ENCODE measurements at places on chromosomes 2 and 18. TPM values are rescaled to one million over a fixed set of nuclear protein-coding genes. Genes with fewer than 3 reads are reported as not detected.

Gene KIF1A
- total RNA-seq = not detected

Gene HJURP
- 0.31 TPM for total RNA-seq

Gene IL37
- total RNA-seq = not detected

Gene TUBA3E
- total RNA-seq = not detected

Gene TGFA
- 0.63 TPM for total RNA-seq

Gene LRRTM1
- not detected for total RNA-seq

Gene TSPYL6
- total RNA-seq = not detected

Gene NEU4
- 8.5 TPM for total RNA-seq

Gene ZNF892
- 1.2 TPM for total RNA-seq

Gene ABCB11
- total RNA-seq = 0.42 TPM

Gene REEP1
- total RNA-seq = 0.63 TPM

Gene RAX
- total RNA-seq = not detected

Gene SLC25A52
- total RNA-seq = 0.10 TPM

Gene TFCP2L1
- 0.10 TPM for total RNA-seq

Gene METAP1D
- total RNA-seq = 4.1 TPM

Gene LAPTM4A
- total RNA-seq = 90.9 TPM

Gene KIDINS220
- total RNA-seq = 62.2 TPM

Gene CCDC141
- 33.9 TPM for total RNA-seq

Gene SCYGR4
- not detected for total RNA-seq

Gene DRC1
- not detected for total RNA-seq

Gene ZEB2
- 511 TPM for total RNA-seq

Gene CYTIP
- 766 TPM for total RNA-seq

Gene SRSF7
- total RNA-seq = 244 TPM

Gene TTN
- 47.6 TPM for total RNA-seq

Gene ACVR1C
- 4.1 TPM for total RNA-seq

Gene CCL20
- 130 TPM for total RNA-seq

Gene SLC8A1
- 51.2 TPM for total RNA-seq
